Aorta (tissue), 5 donors: ENCODE measurements at places on chromosomes 3 and 15. TPM values are rescaled to one million over a fixed set of nuclear protein-coding genes. Genes with fewer than 3 reads are reported as not detected.

GRCh38 chr3:169615833-169616232 is 47.7 kb downstream of the MECOM start:
- H3K4me1 ChIP-seq, result peaks cover 6% of the 10 kb centered on the region
- no peak for DNase-seq
- H3K27ac ChIP-seq, result no peak overlapping the region
- H3K27me3 ChIP-seq, result no peaks in the 10 kb centered on the region

DNA sequence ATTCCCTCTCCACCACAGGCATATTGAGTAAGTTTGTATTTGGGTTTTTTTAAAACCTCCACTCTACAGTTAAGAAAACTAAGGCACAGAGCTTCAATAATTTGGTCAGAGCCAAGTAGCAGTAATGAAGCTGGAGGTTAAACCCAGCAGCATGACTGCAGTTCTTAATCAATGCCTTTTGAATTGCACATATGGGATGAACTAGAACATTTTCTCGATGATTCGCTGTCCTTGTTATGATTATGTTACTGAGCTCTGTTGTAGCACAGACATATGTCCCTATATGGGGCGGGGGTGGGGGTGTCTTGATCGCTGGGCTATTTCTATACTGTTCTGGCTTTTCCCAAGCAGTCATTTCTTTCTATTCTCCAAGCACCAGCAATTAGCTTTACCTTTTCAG is 1.6 kb upstream of the CCR5 start:
- no peaks in the 10 kb centered on the region for H3K27me3 ChIP-seq
- no peaks in the 10 kb centered on the region for H3K4me1 ChIP-seq
- no peak overlapping the region for H3K27ac ChIP-seq
- no peak for DNase-seq

DNA sequence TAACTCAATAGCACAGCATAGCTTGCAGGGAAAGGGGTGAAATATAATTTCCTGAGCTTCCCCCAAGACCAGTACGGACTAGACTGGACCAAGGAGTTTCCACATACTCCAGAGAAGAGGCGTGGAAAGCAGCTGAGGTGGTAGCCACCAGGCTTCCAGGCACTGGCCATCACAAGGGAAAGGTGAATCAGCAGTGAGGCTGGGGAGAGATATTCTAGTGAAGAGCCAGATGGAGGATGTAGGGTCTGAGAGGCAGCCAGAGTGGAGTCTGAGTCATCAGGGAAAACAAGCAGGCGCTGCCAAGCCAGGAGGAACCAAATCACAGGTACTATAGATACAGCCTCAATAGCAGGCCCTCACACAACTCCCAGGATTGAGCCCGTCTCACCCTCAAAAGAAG is 9.6 kb upstream of the RASA2 start:
- H3K36me3 ChIP-seq, result no peaks in the 10 kb centered on the region
- H3K4me3 ChIP-seq, result no peak overlapping the region
- no peaks in the 10 kb centered on the region for H3K27me3 ChIP-seq
- no peak overlapping the region for H3K27ac ChIP-seq
- H3K4me1 ChIP-seq, result no peaks in the 10 kb centered on the region

GRCh38 chr3:35664460-35664919 is 25.2 kb downstream of the ARPP21 start:
- DNase-seq, result peak; percentile 46
- H3K36me3 ChIP-seq, result no peaks in the 10 kb centered on the region
- no peaks in the 10 kb centered on the region for H3K27me3 ChIP-seq
- no peak overlapping the region for H3K4me3 ChIP-seq

DNA sequence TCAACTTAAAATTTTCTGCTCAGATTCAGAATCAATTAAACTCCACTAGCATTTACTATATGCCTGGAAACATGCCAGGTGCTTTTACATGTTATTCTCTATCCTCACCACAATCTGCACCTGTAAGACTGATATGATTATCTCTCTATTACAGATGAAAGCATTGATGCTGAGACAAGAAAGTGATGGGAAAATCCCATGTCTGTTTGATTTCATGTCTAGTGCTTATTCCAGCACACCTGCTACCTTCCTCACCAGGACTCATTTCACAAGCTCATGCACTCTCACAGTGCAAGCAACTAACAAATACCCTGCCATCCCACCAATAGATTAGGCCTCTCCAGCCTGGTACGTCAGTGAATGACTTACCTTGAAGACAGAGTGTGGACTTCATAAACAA is 25.0 kb upstream of the BCL6 start:
- DNase-seq, result no peak
- H3K4me1 ChIP-seq, result peaks cover 3% of the 10 kb centered on the region
- no peaks in the 10 kb centered on the region for H3K27me3 ChIP-seq
- no peak overlapping the region for H3K4me3 ChIP-seq

- H3K36me3 ChIP-seq, result no peaks in the 10 kb centered on the region
- H3K27me3 ChIP-seq, result no peaks in the 10 kb centered on the region
- no peak for DNase-seq
- no peak overlapping the region for H3K4me3 ChIP-seq
- H3K4me1 ChIP-seq, result no peaks in the 10 kb centered on the region
These were observed 4.3 kb downstream of the ONECUT1 start for GRCh38 chr15:52785672-52786406.

- H3K4me3 ChIP-seq, result no peak overlapping the region
- H3K4me1 ChIP-seq, result no peaks in the 10 kb centered on the region
- H3K36me3 ChIP-seq, result no peaks in the 10 kb centered on the region
- no peak for DNase-seq
- no peak overlapping the region for H3K27ac ChIP-seq
These were observed 217.8 kb downstream of the UACA start for GRCh38 chr15:70545526-70545925.

- DNase-seq, result no peak
- H3K27ac ChIP-seq, result no peak overlapping the region
- no peak overlapping the region for H3K4me3 ChIP-seq
- no peaks in the 10 kb centered on the region for H3K27me3 ChIP-seq
These were observed 272.1 kb downstream of the SI start for GRCh38 chr3:164806188-164806587.

Gene ANKRD34C
- 0.30 TPM for total RNA-seq

DNA sequence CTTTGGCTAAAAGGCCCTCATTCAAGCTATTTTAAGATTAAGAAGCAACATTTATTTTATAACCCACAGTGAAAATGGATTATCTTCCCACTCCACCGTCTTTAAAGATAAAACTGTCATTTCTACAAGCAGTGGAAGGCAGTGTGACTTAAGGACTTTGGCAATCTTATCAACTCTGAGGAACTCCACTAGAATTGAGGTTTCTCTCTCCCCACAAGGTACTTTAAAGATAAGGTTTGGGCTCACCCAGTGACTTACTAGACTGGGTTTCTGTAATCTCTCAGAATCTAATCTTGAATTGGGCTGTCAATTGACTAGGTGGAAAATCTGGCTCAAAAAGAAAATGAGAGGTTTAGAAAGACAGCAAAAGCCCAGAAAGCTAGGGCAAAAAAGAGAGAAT is 21.7 kb downstream of the ZNF385D start:
- H3K36me3 ChIP-seq, result no peaks in the 10 kb centered on the region
- H3K4me1 ChIP-seq, result peaks cover 3% of the 10 kb centered on the region

GRCh38 chr15:39882602-39883001 is 37.5 kb downstream of the GPR176 start:
- no peak overlapping the region for H3K27ac ChIP-seq
- no peaks in the 10 kb centered on the region for H3K4me1 ChIP-seq
- no peak for DNase-seq
- no peak overlapping the region for H3K4me3 ChIP-seq
- H3K27me3 ChIP-seq, result no peaks in the 10 kb centered on the region

GRCh38 chr3:120608506-120608905 is 12.4 kb downstream of the NDUFB4 start:
- DNase-seq, result no peak
- no peak overlapping the region for H3K4me3 ChIP-seq
- H3K36me3 ChIP-seq, result no peaks in the 10 kb centered on the region
- H3K27me3 ChIP-seq, result no peaks in the 10 kb centered on the region

Gene FBXL2
- 23.8 TPM for total RNA-seq

GRCh38 chr3:63949005-63949404 is 36.8 kb upstream of the SCAANT1 start:
- no peak overlapping the region for H3K27ac ChIP-seq
- no peaks in the 10 kb centered on the region for H3K27me3 ChIP-seq
- no peak for DNase-seq
- H3K4me1 ChIP-seq, result peaks cover 6% of the 10 kb centered on the region
- H3K36me3 ChIP-seq, result no peaks in the 10 kb centered on the region

- DNase-seq, result no peak
- peak overlapping the region; percentile 19 for H3K4me3 ChIP-seq
- H3K4me1 ChIP-seq, result peaks cover 1% of the 10 kb centered on the region
- no peaks in the 10 kb centered on the region for H3K27me3 ChIP-seq
- no peaks in the 10 kb centered on the region for H3K36me3 ChIP-seq
These were observed 2.8 kb downstream of the MAGI1 start for GRCh38 chr3:66035763-66036477.

Gene CAMK2N2
- 0.26 TPM for total RNA-seq

- H3K27me3 ChIP-seq, result no peaks in the 10 kb centered on the region
- no peak for DNase-seq
- H3K4me1 ChIP-seq, result no peaks in the 10 kb centered on the region
- no peak overlapping the region for H3K27ac ChIP-seq
These were observed 7.9 kb upstream of the FBXO22 start for GRCh38 chr15:75895731-75896130.

DNA sequence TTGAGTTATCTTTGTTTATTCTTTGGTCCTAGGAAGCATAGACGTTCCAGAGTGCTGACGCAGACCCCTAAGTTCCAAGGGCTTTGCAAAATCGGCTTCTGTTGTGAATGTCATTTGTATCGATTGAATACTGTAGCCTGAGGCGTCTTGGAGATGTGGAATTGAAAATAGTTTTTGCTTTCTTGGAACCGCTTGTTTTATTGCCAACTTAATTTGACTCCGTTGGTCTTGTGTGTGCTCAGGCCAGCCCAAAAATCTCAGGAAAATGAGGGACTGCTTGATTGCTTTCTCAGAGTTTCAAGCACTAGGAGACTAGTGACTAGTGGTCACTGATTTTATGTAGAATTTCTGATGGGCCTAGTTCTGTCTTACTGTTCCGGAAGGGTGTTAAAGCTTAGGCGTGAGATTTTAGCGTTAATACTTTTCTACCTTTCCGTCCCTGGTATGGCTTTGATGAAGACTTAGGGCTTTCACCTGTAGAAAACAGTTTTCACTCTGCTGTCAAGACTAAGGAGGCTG is 263 bp upstream of the UTS2B start:
- peak overlapping the region; percentile 90 for H3K27ac ChIP-seq
- peak overlapping the region; percentile 93 for H3K4me3 ChIP-seq
- H3K27me3 ChIP-seq, result no peaks in the 10 kb centered on the region
- H3K4me1 ChIP-seq, result peaks cover 7% of the 10 kb centered on the region

- no peak overlapping the region for H3K27ac ChIP-seq
- H3K36me3 ChIP-seq, result no peaks in the 10 kb centered on the region
- no peak overlapping the region for H3K4me3 ChIP-seq
- no peaks in the 10 kb centered on the region for H3K4me1 ChIP-seq
- no peaks in the 10 kb centered on the region for H3K27me3 ChIP-seq
These were observed 550.5 kb upstream of the GBE1 start for GRCh38 chr3:82311901-82312300.

DNA sequence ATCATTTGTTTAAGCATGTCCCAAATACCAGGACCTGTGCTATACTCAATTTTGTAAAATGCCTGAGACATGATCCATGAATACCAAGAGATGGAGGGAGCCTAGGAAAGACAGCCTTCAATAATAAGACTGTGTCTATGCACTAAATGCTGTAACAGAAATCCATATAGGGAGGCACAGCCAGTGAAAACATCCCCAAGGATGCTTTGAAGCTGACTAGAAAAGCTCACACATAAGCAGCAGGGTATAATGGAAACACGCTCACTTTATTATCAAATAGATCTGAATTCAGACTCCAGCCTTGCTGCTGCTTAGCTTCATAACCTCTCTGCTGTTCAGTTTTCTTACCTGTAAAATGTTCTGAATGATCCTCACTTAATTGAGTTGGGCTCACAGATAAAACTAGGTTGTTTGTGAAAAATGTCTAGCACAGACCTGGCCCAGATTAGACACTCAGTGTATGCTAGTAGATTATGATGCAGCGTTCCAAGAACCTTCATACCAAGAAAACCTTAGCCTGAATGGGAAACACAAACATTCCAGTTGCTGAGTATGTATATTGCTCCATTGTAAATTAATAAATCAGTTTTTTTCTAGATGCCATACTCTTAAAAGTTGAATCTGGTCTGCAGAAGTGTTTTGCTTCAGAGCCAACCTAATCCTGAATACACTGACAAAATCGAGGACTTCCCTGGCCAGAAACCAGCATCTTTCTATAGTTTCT is 3.8 kb upstream of the LARP6 start:
- DNase-seq, result no peak
- no peaks in the 10 kb centered on the region for H3K36me3 ChIP-seq
- no peak overlapping the region for H3K27ac ChIP-seq
- H3K4me1 ChIP-seq, result no peaks in the 10 kb centered on the region
- no peak overlapping the region for H3K4me3 ChIP-seq

DNA sequence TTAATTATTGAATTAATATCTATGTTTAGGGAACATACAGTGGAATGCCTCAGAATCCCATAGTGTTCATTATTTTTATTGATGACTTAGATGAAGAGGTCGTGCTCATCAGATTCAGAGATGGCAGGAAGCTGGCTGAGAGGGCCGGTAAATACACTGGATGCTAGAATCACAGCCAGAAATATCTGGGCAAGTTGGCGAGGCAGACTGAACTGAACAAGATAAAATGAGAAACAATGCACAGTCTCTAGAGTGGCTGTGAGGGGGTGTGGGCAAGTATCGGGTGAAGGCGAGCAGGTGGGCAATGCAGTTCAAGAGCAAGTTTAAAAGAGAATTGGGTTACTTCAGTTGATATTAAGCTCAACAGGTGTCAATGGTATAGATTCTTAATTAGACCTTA is 5.9 kb downstream of the DGKG start:
- no peak overlapping the region for H3K4me3 ChIP-seq
- no peaks in the 10 kb centered on the region for H3K4me1 ChIP-seq
- DNase-seq, result no peak
- no peak overlapping the region for H3K27ac ChIP-seq
- no peaks in the 10 kb centered on the region for H3K36me3 ChIP-seq

- DNase-seq, result no peak
- H3K27me3 ChIP-seq, result no peaks in the 10 kb centered on the region
- H3K36me3 ChIP-seq, result no peaks in the 10 kb centered on the region
- H3K4me3 ChIP-seq, result no peak overlapping the region
- H3K27ac ChIP-seq, result no peak overlapping the region
These were observed 35.3 kb downstream of the MOBP start for GRCh38 chr3:39502838-39503145.

- H3K27me3 ChIP-seq, result no peaks in the 10 kb centered on the region
- no peaks in the 10 kb centered on the region for H3K4me1 ChIP-seq
- no peak overlapping the region for H3K4me3 ChIP-seq
- H3K27ac ChIP-seq, result no peak overlapping the region
These were observed 96.7 kb upstream of the PLXNA1 start for GRCh38 chr3:126886217-126886616.

GRCh38 chr3:126867190-126867862 is 115.6 kb upstream of the PLXNA1 start:
- H3K4me1 ChIP-seq, result no peaks in the 10 kb centered on the region
- H3K36me3 ChIP-seq, result peaks cover 3% of the 10 kb centered on the region
- H3K27me3 ChIP-seq, result no peaks in the 10 kb centered on the region

GRCh38 chr15:89423981-89424380 is 72.4 kb downstream of the RHCG start:
- H3K36me3 ChIP-seq, result no peaks in the 10 kb centered on the region
- no peak for DNase-seq
- no peak overlapping the region for H3K4me3 ChIP-seq
- H3K27me3 ChIP-seq, result no peaks in the 10 kb centered on the region
- no peaks in the 10 kb centered on the region for H3K4me1 ChIP-seq
